Stimulated activated CD4-positive, alpha-beta T cell treated with anti-CD3 and anti-CD28 coated beads, Interleukin-15, amount 100 ng/mL, for 1 hour (primary cell): ENCODE measurements at places on chromosomes 4 and X.

DNA sequence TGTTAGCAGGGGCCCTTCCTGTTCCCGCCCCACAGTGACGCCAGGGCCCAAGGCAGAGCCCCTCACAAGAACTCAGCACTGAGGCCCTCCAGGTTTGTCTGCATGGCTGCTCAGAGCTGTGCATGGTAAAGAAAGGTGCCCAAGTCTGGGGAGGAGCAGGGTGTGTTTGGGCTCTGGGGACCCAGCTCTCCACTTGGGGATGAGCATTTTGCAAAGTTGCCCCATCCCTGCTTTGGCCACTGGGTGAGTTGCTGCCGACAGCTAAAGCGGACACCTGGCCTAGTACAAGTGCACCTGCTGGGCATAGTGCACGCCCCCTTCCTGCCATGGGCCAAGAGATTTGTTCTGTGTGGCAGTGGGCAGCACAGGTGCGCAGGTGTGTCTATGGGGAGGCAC, 2.0 kb upstream of the MXD4 start:
- no peak for DNase-seq

- no peak for DNase-seq
Observed at GRCh38 chr4:74095482-74095881, 3.5 kb downstream of the CXCL2 start.

DNA sequence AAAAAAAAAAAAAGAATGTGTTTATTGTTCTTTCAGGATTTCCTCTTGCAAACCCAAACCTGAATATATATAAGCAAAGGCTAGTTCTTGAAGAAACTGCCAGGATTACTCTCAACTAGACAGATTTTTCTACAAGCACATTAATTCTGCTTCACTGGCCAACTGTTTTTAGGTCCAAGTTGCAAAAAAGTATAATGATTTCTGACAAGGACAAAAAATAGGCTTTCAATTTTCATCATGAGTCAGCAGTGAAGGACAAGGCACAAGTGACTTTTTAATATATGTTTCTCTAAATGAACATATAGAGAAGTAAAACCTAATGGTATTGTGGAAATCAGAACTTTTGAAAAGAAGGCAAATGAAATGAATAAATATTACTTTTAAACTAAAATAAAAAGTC, 73.7 kb downstream of the ELOVL6 start:
- no peak for DNase-seq

DNA sequence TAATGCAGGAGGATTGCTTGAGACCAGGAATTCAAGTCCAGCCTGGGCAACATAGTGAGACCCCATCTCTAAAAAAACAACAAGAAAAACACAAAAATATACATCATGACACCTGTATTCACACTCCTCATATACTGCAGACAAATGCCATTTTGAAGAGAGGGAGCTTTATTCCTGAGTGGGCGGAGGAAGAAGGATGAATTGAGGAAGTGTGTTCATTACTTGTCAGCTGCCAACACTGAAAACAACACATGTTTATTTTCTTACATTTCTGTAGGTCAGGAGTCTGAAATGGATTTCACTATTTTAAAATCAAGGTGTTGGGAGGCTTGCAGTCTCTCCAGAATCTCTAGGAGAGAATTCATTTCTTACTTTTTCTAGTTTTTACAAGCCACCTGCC, 47.2 kb upstream of the CD99 start:
- DNase-seq, result no peak

GRCh38 chr4:77196866-77197265, 39.9 kb downstream of the CCNG2 start:
- DNase-seq, result no peak

DNA sequence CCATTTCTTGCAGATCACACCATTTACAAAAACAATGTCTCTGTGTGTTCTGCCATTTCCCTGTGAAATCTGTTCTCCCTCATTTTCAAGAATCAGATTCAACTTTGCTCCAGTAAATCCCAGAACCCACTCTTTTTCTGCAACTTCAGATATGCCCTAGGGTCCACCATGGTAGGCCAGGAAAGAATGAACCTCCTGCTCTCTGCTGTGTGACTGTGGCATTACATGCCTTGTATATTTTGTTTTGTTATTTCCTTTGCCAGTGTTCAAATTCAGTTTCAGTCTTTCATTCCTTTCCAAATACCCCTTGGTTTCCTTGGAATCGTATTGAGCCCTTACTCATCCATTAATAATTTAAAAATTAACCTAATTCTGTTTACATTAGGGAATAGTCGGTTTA, 290.2 kb upstream of the VCX start:
- no peak for DNase-seq

- no peak for DNase-seq
Observed at GRCh38 chr4:106083065-106083464, 187.8 kb downstream of the NPNT start.

DNA sequence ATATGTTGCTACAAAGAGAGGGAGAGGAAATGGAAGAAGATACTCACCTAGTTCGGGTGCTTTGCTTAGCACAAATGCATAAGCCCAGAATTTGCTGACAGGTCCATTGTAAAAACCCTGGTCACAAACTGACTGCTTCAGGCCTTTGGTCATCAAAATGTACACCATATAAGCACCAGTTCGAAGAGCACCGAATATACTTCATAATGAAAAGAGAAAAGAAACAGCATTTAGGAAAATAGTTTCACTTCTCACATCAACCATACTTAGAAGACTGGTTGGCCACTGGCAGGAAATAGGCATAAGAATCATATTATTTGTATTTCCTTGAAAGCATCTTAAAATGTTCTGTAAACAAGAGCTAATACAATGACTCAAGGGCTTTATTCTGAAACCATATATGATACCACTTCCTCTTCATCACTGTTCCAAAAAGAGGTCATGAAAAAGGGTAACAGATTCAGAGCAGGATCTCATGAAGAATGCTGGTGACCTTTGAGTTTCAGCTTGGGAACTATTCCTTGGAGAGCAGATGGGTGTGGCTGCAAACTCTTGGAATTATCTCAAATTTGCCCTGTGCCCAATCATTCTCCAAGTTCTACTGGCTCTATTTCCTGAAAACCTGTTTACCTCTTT, 138.7 kb downstream of the ELOVL6 start:
- no peak for DNase-seq

DNA sequence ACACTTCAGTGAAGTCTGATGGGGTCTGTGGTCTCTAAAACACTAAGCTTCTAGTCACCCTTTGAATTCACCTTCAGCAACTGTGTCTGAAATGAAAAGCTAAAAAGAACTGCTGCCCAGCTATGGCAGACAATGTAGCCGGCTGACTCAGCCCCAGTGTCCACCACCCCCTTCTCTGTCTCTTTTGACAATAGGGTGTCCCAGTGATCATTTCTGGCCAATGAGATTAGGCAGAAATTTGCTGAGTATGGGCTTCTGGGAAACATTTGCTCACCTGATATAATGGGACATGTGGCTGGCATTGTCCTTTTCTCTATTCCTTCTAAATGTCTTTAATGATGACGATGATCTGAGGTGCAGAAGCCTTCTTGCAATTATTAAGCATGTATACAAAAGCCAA, 20.6 kb downstream of the IGFBP7 start:
- DNase-seq, result no peak

DNA sequence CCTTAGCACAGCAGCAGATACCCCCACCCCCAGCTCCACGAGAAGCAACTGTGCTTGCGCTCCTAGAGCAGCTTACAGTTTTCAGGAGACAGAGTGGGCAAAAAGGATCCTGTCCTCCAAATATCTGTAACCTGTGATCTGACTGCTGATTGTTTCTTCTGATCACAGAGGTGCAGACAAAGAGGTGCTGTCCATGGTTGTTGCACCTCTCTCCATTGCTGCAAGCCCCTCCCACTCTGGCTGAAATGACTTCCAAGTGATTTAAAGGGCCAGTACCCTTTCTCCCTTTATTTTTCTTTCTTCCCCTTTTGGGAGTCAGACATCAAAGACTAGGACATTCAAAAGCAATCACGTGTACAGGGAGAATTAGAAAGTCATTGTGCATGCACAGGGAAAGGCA, 205.3 kb upstream of the GEMIN8 start:
- DNase-seq, result no peak

- DNase-seq, result no peak
Observed at GRCh38 chr4:15479089-15479912, 9.6 kb downstream of the CC2D2A start.

GRCh38 chrX:15418041-15418706, 34.0 kb upstream of the VEGFD start:
- DNase-seq, result no peak
